Spleen (tissue), 13 donors: ENCODE measurements at places on chromosomes 1 and 21. TPM values are rescaled to one million over a fixed set of nuclear protein-coding genes. Genes with fewer than 3 reads are reported as not detected.

GRCh38 chr1:87678266-87678665 lies 349.6 kb downstream of the LMO4 start:
- DNase-seq, result no peak

- no peak for DNase-seq
Measured at GRCh38 chr1:18711536-18712251, 81.0 kb downstream of the PAX7 start.

Gene MARK1
- total RNA-seq, result 3.9 TPM

Gene TTLL7
- total RNA-seq, result 4.3 TPM

Gene KCNA3
- 42.9 TPM for total RNA-seq
